Stimulated activated CD8-positive, alpha-beta memory T cell treated with anti-CD3 and anti-CD28 coated beads, Interleukin-7, amount 100 ng/mL, for 24 hours (primary cell): ENCODE measurements at places on chromosomes 12 and 14.

GRCh38 chr12:116324654-116325335 lies 47.3 kb upstream of the MED13L start:
- DNase-seq: no peak

DNA sequence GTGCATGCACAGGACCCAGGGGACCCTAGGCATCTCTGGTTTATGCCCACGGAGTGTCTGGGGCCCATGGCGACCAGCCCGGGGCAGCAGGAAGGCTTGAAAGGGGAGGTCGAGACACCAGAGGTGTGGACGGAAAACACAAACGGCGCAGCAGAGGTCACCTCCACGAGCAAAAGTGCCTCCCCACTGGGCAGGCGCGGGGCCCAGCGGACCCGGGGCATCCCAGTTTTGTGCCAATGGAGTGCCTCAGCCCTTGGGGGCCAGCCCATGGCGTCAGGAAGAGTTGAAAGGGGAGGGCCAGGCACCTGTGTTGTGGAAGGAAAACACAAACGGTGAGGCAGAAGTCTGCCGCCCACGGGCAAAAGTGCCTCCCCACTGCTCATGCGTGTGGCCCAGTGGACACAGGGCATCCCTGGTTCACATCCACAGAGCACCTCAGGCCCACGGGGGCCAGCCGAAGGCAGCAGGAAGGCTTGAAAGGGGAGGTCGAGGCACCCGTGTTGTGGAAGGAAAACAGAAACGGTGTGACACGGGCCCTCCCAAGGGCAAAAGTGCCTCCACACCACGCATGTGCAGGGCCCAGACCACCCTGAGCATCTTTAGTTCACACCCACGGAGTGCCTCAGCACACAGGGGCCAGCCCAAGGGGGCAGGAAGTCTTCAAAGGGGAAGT lies 378.8 kb downstream of the ALG10 start:
- no peak for DNase-seq

DNA sequence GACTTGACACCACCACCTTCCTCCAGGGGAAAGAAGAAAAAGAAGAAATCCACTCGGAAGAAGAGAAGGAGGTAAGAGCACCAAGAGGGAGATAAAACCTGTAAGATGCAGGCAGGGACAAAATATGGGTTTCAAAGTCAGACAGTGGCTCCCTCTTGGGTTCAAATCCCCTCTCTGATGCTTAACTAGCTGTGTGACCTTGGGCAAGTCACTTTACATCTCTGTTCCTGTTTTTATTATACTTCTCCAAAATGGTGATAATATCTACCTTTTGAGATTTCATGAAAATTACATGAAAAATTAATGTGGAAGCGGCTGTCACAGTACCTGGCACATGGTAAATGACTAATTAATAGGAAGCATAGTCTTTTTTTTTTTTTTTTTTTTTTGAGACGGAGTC lies 64.4 kb upstream of the HSPB8 start:
- DNase-seq: no peak

- DNase-seq: no peak
Measured at GRCh38 chr14:63039866-63040265, 5.4 kb downstream of the KCNH5 start.

DNA sequence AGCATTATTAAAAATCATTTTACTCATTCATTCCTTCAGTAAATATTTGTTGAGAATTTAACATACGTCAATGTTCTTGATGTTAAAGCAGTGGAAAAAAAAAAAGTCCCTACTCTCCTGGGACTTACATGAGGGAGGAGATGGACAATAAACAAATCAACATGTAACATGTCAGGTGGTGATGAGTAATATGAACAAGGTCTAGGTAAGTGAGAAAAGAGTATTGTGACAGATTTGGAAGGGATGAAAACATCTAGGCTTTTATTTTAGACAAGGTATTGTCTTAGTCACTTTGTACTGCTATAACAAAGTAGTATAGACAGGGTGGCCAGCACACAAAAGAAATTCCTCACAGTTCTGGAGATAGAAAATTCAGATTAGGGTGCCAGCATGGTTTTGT lies 167.2 kb downstream of the FSCB start:
- DNase-seq: no peak

GRCh38 chr12:54159140-54159539 lies 29.6 kb downstream of the SMUG1 start:
- no peak for DNase-seq

DNA sequence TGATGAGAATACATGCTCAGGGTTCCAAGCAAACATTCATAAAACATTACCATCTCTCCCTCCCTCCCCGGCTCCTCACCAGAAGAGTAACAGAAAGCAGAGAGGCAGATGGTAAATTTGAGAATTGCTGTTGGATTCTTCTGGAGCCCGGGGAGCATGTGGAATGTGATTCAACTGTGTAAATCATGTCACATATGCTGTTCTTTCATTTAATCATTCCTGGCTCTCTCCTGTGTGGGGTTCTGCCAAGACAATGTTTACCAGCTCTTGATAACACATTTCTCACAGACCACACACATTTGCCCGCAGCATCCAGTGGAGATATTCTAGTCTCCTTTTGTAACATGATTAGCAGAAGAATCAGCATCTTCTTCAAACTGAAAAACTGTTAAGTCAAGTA lies 23.4 kb upstream of the NR2C1 start:
- no peak for DNase-seq

GRCh38 chr12:79834712-79835376 lies 100.1 kb downstream of the PPP1R12A start:
- no peak for DNase-seq

DNA sequence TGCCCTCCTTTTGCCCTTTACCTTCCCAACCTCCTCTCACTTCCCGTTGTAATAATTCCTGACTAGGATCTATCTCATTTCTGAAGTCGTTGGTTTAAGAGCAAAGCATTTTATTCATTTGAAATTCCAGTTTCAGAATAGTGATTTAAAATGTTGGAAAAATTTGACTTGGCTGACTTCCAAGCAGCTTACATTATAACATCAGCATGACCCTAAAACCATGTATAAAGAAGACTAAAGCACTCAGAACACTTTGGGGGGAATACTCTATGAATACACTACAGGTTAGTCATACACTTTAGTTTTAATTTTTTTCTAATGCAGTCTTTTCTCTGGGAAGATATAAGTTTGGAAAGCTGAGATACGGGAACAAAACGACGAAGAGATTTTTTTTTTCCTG lies 161.1 kb downstream of the BTG1 start:
- no peak for DNase-seq

DNA sequence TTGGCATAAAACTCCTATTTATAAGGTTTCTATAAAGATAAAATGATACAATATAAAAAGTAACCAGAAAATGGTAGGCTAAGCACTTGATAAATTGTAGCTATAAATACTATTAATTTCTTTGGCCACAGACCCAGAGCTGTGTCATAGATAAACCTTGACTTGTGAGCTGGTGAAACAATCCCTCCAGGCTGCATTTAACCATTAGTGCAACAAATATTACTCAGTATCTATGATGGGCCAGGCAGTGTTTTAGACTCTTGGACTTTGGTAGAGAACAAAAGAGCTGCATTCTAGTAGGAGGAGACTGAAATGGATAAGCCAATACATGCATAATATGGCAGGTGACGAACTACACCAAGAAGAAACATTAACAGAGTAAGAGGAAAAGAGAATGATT lies 178.1 kb downstream of the BTG1 start:
- no peak for DNase-seq

GRCh38 chr12:57158665-57159064 lies 11.2 kb upstream of the LRP1-AS start:
- no peak for DNase-seq

DNA sequence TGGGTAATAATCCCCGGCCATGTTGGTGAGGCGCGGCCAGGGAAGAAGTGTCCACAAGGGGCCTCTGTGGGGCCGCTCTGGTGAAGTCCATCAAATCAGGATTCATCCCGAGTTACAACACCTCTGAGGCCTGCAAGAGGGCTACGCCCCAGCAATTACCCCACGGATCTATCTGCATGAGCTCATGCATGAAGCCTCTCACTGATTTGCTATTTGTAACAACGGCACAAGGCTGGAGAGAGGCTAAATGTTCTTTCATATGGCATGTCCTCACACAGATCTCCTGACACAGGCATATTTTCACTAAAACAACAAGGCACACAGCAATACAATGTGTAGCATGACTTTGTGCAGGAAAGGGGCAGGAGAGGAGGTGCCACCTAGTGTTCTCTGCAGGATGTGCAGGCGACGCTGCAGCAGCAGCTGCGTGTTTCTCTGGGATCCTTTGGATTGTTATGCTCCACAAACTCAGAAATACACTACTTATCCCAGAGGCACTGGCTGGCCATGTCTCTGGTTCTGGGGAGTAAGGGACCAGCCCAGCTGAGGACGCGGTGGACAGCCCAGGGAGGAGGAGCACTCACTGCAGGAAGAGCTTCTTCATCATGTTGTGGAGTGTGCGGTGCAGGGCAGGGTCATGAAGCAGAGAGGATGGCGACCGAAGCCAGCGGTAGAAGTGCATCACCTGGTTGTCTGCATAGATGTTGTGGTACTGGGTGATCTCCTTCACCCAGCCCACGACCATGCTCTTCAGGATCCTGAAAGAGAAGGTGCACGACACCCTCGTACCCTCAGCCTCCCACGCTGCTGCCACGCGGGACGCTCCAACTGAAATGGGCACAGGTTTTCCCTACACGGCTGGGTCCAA lies 20.2 kb downstream of the P2RX2 start:
- no peak for DNase-seq

GRCh38 chr12:131218923-131219669 lies 265.4 kb downstream of the ADGRD1 start:
- DNase-seq: no peak

DNA sequence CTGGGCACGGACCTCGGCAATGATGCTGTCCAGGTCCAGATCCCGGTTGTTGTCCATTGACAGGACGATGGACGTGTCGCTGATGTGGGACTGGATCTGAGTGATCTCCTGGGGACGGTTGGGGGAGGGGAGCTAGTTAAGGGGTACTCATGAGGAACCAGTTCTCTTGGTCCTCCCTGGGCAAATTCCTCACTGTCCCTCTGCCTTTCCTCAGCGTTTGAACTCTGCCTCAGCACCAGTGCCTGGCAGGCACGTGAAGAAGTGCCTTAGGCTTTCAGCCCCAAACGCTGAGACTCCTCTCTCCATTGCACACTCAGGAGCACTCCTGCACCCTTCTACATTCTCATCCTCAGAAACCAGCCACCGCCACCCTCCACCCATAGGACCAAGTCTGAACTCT lies 9.7 kb downstream of the KRT72 start:
- DNase-seq: no peak

GRCh38 chr14:81453166-81453766 lies 53.1 kb upstream of the STON2 start:
- DNase-seq: no peak

DNA sequence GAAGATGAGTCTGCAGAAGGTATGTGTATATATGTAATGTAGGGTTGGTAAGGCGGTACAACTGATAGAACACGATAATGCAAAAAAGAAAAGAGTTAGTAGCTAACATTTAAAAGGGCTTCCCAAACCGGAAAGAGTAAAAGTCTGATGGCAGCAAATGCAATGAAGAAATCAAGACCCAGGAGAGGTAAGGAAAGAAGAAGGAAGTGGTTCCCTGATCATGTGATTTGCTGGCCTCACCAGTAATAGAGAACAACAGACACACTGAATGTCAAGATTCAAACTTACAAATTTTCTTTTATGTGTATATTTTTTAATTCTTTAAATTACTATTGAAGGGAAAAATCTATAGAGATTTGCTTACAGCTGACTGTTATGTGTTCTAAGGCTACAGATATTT lies 18.4 kb downstream of the ZFC3H1 start:
- no peak for DNase-seq

GRCh38 chr14:96056509-96057422 lies 17.6 kb downstream of the C14orf132 start:
- DNase-seq: no peak

DNA sequence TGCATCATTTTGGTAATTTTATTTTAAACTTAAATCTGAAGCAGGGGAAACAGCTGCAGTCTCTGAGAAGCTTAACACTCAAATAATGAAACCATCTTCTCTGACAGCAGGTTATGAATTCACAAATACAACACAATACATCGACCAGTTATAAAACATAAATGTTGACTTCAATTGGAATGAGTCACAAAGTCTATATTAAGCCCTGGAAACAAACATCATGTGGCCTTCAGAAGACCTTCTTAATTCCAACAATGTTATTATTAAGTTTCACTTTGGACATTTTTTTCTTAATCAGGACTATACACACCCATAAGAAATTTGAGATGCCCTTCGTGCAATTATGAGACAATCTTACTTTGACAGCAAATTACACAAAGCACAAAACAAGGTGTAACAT lies 68.9 kb downstream of the CEP128 start:
- DNase-seq: no peak

GRCh38 chr14:64968167-64968566 lies 4.0 kb downstream of the RAB15 start:
- no peak for DNase-seq

GRCh38 chr14:73237219-73237785 lies at the start of gene PAPLN:
PAPLN (plus strand) TSS chr14:73237506; CDS start chr14:73239779, 2,273 bp downstream.
- DNase-seq: no peak

- no peak for DNase-seq
Measured at GRCh38 chr14:57884175-57884574, 18.3 kb upstream of the SLC35F4 start.

DNA sequence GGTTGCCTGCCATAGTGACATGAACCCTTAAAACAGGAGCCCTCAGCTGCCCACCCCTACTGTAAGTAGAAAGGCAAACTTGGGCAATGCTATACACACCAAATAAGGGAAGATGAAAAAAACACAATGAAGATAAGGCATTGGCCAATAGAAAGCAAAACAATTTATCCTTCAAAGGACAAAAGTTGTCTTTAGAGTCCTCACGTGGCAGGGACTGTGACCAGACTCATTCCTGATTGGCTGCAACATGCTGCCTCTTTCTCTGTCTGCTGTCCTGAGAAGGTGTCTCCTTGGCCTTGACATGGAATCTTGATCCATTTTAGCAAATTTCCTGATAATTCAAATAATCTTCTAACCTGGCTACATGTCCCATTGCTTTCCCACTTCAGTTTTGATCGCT lies 131.9 kb downstream of the GPR135 start:
- no peak for DNase-seq

- DNase-seq: no peak
Measured at GRCh38 chr12:132218915-132219314, 74.7 kb downstream of the NOC4L start.

GRCh38 chr12:123741937-123742572 lies 20.0 kb upstream of the DNAH10 start:
- DNase-seq: no peak

DNA sequence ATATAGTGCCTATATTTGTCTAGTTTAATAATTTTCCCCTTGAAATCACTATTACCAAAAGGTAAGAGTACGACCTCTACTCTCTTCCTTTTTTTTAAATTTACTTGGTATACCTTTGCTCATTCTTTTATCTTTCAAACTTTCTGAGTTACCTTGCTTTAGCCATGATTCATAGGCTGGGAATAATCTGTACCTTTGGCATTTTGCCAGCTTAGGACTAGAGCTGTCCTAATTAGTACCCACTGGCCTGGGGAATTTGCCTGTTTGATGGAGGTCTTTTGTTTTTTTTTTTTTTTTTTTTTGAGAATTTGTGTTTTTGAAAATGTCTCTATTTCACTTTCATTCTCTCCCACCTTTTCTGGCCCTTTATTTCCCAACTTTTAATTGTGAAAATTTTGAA lies 8.7 kb upstream of the SLC4A8 start:
- no peak for DNase-seq

GRCh38 chr12:9740106-9740750 lies 7.3 kb upstream of the CLECL1 start:
- no peak for DNase-seq

GRCh38 chr14:85538636-85539035 lies 8.7 kb downstream of the FLRT2 start:
- DNase-seq: no peak

- DNase-seq: no peak
Measured at GRCh38 chr14:81400202-81400678, at the start of gene STON2. STON2 (minus strand) TSS chr14:81400324; CDS start chr14:81398382, 1,942 bp downstream.

GRCh38 chr14:51283402-51284085 lies 43.5 kb downstream of the TMX1 start:
- DNase-seq: no peak
